ENCODE measurements at places on chromosomes 6 and 20. TPM values are rescaled to one million over a fixed set of nuclear protein-coding genes. Genes with fewer than 3 reads are reported as not detected.

DNA sequence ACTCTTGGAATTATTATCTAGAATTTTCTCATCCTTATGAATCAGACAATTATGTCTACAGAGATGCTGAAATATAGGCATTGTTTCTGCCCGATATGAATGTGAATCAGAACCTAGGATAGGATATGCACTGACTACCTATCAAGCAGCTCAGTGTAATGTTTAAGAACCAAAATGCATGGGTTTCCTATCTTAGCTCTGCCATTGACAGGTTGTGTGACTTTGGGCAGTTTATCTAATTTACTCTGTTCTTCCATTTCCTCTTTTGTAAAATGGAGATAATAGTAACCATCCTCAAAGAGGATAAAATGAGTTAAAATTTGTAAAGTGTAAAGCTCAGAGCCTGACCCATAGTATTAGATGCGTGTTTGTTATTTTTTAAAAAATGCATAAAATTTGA, 10.2 kb upstream of the AIG1 start:
- no peak for DNase-seq

Gene NHSL1
- total RNA-seq, result 63.9 TPM

Gene GSTA4
- 72.9 TPM for total RNA-seq

Gene RAET1L
- total RNA-seq, result not detected

Gene BPIFB1
- 1.8 TPM for total RNA-seq

DNA sequence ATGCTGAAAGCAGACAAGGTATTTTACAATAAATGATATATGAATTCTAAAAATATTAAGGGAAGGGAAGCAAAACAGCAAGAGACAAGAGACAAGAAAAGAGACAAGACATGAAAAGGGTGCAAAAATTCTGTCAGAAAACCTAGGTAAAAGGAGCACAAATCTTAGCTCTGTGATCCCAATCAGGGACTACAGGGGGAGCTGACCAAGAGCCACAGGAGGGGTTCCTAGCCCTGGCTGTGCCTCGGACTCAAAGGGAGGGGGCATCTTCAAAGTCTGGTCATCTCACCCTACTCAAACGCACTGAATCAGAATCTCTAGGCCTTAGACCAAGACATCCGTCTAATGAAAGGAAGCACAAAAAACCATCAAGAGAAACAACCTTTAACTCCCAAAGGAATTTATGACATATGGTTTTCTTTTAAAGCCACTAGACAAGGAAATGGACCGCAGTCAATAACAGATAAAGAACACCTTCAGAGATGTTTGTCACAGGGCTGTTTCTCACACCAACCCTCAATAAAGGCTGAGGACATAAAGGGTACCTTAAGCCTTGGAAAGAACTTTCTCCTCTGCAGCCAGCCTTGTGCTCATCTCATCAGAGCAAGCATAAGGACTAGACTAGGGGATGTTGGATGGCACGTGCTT, 130.4 kb upstream of the CDYL start:
- no peak for DNase-seq

DNA sequence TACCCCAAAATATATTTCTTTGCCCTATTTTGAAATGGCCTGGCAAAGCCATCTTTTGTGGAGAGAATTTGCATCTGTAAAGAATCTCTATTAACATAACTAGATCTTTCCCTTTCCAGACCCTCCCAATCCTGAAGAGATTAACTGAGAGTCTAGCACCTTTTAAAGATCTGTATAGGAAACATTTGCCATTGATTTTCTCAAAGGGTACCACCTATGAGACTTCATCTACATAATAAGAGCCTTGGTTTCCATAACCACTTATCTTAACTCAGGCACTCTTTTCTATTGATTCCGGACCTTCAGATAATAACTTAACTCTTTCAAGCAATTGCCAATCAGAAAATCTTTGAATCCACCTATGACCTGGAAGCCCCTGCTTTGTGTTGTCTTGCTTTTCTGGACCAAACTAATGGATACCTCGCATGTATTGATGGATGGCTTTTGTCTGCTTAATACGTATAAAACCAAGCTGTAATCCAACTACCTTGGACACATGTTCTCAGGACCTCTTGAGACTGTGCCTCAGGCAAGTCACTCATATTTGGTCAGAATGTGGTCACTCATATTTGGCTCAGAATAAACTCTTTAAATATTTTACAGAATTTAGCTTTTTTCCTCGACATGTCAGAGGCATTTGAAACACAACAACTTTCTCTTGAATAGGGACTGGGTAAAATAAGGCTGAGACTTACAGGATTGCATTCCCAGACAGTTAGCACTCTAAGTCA, 31.4 kb downstream of the SLC22A2 start:
- no peak for DNase-seq

DNA sequence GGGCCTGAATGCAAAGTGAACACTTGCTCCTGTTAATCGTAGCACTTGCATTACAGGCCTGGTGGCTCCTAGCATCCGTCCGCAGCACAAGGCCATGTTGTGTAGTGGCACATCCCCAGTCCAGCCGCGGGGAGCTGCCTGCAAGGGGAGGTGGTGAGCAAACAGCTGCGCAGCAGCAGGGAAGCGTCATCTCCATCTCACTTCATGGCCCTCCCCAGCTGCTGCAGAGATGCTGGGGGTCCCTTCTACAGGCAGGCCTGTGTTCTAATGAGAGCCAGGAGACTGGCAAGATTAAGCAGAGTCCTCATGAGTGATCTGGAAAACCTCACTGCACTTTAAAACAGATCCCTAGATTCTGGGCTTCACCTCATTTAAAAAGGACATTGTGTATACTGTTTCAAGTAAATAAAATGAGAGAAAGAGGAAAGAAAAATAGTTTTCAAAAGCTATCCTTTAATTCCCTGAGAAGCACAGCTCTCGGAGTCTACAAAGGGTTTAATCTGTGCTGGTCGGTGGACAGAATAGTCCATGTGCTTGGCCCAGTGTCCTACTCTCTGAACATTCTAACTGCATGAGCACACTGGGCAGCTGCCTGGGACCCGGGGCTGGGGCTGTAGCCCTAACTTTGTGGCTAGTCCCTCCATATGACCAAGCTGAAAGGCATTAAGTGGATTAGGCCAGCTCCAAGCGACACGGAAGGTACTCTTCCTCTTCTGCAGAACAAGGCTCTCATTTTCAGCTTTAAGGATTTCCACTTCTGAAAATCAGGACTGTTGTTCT, 125.8 kb downstream of the LY86 start:
- no peak for DNase-seq

GRCh38 chr6:136793363-136793762, 1.1 kb upstream of the MAP3K5 start:
- DNase-seq, result no peak

DNA sequence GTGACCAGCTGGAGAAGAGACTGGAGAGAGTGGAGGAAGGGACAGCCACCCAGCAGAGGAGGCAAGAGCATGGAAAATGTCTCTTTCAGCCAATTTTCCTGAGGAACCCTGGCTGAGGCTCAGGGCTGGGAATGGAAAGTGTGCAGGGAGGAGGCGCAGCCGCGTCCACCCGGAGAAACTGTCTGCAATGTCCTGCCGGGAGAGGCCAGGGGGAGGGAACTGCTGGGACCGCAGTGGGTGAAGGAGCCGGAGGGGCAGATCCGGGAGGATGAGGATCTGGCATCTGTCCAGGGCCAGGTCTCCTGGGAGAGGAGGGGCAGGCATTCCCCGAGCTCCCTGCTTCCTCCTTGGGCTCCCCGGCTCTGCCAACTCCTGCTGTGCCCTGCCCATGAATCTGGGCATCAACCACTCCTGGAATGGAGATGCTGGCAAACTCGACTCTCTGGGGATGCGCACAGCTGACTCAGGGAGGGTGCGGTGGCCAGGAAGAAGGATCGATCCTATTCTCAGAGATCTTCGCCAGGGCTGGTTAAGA, 17.4 kb upstream of the HM13 start:
- DNase-seq, result no peak

- no peak for DNase-seq
Measured at GRCh38 chr6:79257381-79258205, 23.1 kb upstream of the HMGN3 start.

DNA sequence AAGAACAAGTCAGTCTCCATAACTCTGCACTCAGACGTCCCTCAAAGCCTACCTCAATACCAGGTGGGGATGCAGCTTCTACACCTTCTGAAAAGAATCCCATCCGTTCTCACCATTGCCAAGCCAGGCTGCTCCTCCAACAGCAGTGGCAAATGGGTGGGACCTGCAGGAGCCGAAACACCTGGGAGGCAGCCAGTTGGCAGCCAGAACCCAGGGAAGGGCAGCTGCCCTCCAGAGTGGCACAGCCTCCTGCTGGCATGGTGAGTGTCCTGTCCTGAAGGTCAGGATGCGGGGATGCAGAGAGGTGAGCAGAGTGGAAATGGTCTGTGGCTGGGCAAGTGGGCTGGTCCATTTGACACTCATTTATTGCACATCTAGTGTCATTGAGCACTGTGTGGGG, 210.6 kb upstream of the CDH4 start:
- no peak for DNase-seq

GRCh38 chr6:141152951-141153350, 979.8 kb upstream of the GJE1 start:
- no peak for DNase-seq

Gene THBD
- total RNA-seq, result 1.5 TPM

- DNase-seq, result no peak
Measured at GRCh38 chr6:12813321-12813720, 96.8 kb downstream of the PHACTR1 start.

DNA sequence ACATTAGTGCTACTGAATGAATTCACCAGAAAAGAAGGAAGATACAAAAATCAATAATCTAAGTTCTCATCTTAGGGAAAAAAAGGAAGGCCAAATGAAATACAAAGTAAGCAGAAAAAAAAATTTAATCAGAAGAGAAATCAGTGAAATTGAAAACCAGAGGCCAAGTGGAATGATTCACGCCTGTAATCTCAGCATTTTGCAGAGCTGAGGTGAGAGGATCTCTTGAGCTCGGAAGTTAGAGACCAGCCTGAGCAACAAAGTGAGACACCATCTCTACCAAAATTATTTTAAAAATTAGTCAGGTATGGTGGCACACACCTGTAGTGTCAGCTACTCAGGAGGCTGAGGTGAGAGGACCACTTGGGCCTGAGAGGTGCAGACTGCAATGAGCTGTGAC, 21.2 kb upstream of the ASF1A start:
- no peak for DNase-seq

DNA sequence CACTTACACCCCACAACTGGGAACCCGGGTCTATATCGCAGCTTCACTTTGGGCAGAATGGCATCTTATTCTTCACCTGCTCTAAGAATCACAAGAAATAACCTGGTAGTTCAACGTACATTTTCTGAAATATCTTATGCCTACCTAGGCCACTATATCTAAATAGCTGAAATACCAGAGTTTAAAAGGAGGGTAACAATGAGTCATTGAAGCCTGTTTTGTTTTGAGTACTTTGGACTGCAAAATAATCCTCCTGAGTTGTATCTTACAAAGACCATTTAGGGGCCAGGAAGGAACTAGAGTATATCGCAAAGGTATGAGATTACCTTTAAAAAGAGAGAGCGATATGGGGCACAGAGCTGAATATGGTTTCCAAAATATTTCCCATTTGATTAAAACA, 96.7 kb upstream of the NUP153 start:
- no peak for DNase-seq

DNA sequence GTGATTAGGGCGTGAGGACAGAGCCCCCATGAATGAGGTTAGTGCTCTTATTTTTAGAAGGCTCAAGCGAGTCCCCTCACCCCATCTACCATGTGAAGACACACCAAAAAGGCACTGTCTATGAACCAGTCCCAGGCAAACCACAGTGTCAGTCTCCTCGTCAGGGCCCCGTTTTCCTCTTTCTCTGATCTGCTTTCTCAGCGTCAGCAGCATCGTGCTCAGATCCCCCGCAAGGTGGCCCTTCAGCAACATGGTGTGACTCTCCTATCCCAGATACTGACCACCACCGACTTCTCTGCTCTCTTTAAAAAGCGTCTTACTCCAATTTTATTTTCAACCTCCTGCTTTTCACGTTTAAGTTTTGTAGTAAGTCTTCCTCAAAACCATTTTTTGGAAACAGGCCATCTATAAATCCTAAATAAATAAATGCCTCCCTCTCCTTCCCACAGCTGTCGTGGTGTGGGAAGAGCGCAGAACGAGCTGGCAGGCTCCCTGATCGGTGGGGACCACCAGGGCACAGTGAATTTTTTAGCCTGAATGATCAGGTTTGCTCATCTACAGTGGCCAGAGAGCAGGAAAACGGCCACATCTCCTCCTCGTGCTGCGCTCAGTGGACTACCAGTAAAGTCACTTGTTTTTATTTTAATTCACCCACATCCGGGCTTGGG, 113.1 kb downstream of the BMP7 start:
- DNase-seq, result no peak

DNA sequence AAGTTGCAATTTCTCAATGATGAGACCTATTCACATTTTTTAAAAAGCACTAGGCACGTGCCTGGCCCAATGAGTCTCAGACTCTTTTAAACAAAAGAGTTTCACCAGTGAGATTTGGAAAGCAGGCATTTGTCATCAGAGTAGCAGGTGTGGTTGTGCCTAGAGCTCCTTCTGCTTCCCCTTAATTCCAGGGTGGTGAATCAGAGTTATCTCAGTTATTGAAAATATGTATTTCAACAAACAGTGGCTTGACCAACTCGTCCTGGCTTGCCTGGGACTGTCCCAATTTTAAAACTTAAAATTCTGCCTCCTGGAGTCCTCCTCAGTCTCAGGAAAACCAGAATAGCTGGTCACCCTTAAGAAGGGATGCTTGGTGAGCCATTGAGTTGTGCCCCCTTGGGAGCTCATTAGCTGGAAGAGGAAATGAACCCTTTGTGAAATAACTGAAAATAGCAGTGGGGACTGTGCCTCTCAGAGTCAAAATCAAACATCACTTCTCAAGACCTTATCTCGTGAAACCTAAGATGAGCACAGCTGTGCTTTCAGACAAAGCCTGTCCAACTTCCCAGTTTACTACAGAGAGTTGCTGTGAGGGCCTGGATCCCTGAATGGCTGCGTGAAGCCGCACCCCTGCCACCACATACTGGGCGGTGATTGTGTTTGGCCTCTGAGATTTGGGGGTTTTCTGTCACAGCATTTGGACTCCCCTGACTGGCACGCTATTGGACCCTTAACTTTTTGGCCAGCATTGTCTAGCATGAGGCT, 116.3 kb downstream of the ANKRD60 start:
- DNase-seq, result no peak
